ENCODE measurements at places on chromosomes 1 and 21.
A peak's percentile ranks its signal among the peaks of the same experiment; 100 is the strongest.

DNA sequence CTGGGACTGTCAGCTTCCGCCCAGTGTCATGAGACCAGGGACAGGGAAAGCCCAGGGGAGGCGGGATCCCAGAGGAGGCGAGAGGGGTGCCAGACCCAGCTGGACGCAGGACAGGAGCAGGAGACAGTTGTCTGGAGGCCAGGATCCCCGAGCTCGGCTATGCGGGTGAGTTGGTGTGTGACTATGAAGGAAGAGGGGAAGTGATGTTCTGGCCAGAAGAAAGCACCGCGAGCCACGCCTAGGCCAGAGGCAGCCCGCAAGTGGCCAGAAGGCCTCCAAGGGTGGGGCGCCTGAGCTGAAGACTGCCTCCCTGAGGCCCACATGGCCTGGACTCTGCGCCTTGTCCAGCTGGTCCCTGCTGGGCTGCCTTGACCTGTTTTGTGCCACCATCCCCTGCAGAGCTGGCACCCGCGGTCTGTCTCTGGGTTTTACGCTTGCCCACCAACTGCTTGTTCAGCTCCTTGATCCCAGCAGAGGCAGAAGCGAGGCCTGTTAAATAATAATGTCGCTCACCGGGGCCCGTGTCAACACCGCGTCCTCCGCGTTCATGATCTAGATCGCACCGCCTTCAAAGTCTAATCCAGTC is 85.2 kb upstream of the ACTL8 start:
- peak; percentile 70 for DNase-seq

DNA sequence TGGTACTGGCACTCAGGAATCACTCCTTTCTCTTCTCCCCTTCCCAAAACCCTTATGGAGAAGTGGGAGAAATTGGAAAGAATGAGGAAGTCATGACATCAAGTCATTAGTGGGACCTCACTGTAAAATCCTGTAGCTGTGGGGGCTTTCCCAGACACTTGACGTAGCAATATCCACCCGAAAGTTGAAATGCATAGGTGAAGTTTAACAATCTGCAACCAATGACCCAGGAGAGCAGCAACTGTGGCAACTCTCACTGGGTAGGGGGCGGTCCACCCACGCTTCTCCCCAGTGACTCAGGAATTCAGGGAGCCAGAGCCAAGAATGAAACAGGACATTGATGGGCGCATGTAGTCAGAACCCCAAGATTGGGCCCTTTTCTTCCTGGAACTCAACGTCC is 27.0 kb downstream of the ABCA4 start:
- DNase-seq: no peak

DNA sequence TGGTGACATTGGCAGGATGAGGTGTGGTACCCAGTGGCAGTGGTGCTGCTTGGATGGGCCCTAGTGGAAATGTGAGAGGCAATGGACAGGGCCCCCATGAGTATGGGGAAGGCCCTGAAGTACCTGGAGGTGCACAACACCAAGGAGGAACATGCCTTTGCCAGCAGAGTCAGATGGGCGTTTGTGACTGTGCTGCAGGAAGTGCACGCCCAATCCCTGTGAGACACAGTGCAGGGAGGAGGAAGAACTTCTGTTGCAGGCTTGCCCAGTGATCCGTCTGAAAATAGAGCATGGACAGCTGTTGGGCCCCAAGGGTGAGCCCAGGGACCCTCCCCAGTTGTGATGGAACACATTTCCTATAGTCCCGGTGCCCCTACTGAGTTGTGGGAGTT is 42.7 kb downstream of the GJA5 start:
- no peak for DNase-seq

DNA sequence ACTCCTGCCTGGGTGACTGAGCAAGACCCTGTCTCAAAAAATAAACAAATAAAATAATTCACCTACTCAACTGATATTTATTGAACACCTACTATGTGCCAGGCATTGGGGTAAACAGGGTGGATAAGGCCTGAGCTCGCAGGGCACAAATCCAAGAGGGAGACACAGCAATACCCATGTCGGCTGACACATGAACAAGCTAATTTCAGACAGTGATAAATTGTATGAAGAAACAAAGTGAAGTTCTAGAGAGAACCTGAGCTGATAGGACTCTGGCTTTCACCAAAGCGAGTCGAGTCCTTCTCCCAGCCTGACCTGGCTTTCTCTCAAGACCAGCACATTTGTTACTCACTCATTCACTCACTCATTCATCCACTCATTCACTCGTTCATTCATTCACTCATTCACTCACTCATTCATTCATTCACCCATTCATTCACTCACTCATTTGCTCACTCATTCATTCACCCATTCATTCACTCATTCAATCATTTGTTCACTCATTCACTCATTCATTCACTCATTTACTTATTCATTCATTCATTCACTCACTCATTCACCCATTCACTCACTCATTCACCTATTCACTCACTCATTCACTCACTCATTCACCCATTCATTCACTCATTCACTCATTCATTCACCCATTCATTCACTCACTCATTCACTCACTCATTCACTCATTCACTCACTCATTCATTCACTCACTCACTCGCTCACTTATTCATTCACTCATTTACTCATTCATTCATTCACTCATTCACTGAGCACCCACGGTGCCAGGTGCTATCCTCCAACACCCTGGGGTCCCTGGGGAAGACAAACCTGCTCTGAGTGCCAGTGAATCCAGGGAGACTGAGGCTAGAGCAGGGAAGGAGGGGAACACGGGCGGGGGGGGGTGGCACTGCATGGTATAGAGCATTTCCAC is 37.4 kb upstream of the CASZ1 start:
- no peak for DNase-seq

- no peak for DNase-seq
Observed at GRCh38 chr1:160539990-160540858, 17.2 kb upstream of the SLAMF6 start.

DNA sequence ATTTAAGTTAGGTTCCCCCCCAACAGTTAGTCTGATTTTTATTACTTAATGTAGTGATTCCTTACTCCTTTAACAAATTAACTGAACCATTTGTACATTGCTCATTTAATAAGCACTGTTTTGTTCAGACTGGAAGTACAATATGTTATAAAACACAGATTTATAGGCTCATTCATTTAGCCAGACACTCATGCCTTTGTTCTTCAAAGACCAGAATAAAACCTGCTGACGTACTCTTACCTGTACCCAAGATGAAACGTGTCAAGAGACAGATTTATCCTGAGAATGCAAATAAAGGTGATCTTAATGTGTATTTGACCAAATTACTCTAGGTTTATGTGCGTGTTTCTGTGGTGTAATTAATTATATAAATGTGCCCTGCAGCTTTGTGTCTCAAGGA is 92.8 kb downstream of the INTS7 start:
- no peak for DNase-seq

DNA sequence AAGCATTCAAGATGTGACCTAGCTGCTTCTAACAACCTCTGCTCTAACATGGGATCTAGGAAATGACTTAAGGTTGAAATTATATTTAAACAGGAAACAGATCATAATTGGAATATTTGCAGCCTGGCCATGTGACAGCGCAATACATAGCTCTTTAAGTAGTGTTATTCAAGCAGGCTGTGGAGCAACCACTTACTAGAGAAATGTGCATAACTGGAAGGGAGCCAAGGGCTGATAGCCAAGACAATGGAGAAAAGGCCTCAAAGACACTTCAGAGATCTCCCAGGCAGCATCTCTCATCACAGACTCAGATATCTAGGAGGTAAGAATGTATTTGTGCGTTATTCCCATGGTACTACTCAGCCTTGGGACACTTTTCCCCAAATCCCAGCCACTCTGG is 823.0 kb upstream of the PRMT6 start:
- no peak for DNase-seq

- DNase-seq: no peak
Observed at GRCh38 chr1:177219554-177220458, 49.0 kb downstream of the BRINP2 start.

DNA sequence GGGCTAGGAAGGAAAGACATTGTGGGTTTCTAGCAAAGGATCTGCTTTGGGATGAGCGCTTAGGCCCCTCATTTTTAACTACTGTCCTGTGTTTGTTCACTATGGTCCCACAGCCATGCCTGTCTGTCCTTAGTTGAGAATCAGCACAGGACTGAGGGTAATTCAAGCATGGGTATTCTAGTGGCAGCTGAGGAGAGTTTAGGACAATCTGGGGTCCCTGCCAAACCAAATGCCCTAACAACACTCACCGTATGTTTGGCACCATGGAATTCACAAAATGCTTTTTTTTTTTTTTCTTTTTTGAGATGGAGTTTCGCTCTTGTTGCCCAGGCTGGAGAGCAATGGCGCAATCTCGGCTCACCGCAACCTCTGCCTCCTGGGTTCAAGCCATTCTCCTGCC is 10.4 kb downstream of the ARHGEF11 start:
- no peak for DNase-seq

GRCh38 chr1:92907949-92908684 is 53.1 kb downstream of the DIPK1A start:
- no peak for DNase-seq

DNA sequence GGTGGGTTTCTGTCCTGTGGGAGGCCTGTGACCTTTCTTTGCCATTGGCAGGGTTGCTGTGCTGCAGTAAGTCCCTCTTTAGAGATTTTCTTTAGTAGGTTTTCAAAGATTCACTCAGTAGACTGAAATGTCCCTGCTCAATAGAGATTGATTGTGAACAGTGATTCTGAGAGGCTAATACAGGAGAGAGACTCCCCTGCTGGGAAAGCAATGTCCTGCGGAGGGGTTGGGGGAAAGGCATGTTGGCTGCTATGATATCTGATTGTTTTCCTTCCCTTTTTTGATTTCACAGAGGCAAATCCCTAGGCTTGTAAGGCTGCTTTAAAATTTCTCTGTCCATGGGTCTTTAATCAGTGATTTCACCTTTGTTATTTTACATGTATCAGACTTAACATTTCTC is 589.9 kb downstream of the ADGRL2 start:
- DNase-seq: no peak

DNA sequence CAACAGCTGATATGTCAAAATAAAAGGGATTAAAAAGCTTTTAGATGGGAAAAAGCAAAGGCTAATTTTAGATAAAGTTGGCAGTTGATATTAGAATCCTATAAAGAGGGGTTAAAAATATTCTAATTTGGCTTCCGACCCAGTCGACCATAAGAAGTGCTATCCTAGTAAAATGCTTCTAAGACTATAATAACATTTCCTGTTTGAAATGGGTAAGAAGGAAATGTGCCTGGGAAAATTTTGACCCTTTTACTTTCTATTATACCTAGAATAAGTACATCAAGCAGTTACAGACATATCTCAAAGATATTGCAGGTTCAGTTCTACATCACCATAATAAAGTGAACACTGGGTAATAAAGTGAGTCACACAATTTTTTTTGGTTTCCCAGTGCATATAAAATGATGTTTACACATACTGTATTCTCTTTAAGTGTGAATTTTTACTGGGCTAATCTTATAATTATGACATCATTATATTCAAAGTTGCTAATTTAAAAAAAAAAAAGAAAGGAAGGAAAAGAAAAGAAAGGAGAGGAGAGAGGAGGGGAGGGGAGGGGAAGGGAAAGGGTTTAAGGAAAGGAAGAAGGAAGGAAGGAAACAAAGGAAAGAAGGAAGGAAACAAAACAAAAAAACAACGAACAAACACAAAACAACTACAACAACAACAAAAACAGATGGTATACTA is 308.2 kb upstream of the NR5A2 start:
- no peak for DNase-seq

DNA sequence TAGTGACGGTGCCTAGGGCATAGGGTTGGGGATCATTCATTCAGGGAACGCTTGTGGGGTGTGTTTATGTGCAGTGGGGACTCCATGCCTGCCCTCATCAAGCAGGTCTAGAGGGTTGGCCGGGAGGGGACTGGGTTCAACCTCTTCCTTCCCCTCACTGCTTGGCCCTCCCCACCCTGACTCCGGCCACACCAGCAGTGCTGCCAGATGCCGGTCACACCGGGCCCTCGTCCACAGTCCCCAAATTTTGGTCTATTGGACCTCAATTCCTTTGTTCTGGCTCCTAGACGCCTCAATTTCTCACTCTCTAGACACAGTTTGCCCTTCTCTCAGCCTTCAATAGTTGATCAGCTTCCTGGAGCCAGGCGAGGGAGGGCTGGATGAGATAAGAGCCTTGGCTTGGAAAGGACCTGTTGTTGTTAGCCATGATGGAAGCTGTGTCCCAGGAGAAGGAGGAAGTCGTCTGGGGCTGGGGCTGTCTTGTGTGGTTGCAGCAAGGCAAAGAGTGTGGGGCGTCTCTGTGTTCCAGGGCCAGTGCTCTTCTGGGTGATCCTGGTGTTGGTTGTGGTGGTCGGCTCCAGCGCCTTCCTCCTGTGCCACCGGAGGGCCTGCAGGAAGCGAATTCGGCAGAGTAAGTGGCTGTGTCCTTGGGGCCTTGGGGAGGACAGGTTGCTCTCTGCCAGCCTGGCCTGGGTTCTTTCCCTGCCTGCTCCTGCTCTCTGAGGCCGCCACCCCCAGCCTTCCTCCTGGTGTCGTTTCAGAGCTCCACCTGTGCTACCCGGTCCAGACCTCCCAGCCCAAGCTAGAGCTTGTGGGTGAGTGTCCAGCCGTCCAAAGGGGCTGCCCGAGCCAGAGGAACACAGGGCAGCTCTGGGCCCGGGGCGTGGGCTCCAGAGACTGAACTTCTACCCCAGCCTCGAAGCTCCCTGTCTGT is 41.1 kb upstream of the TNFRSF1B start:
- peak; percentile 37 for DNase-seq

All from left ventricle myocardium superior (tissue), 1 donor.